ENCODE measurements at places on chromosomes 12 and 14.

DNA sequence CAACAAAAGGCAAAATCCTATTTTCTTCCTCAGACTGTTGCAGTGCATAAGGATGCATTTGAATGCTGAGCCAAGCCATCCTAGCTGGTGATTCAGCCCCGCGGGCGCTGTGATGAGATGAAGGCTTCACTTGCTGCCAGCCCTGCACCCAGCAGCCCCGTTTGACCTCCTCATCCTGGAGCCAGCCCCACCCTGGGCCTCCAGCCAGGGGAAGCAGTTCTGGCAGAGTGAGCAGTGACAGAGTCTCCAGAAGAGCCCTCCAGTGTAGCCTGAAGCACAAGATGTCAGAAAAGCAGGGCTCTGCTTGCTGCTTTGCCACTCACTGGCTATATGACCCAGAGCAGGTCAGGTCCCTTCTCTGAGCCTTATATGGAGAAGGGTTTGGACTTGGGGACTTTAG, 96.2 kb upstream of the HSPB8 start:
- no peak for DNase-seq

DNA sequence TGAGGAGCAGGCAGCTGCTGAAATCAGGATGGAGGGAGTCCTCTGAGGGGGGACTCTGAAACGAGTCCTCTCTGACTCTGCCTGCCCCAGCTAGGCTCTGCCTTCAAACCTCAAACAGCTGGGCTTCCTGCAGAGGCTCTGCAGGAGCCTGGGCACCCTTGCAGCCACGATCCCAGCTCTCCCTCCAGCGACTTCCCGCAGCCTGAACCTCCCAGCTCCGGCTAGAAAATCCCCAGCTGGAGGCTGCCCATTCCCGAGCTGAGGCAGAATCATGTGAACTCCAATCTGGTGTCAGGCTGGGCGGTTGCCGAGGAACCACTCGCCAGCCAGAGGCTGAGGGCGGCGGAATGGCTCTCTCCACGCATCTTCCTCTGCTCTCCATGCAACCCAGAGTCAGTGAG, at the start of gene GPR68:
GPR68 (minus strand) TSS at position 204 of the 401 bp plus-strand sequence. CDS start 9,654 bp downstream, outside the sequence.
- DNase-seq = peak; percentile 57

DNA sequence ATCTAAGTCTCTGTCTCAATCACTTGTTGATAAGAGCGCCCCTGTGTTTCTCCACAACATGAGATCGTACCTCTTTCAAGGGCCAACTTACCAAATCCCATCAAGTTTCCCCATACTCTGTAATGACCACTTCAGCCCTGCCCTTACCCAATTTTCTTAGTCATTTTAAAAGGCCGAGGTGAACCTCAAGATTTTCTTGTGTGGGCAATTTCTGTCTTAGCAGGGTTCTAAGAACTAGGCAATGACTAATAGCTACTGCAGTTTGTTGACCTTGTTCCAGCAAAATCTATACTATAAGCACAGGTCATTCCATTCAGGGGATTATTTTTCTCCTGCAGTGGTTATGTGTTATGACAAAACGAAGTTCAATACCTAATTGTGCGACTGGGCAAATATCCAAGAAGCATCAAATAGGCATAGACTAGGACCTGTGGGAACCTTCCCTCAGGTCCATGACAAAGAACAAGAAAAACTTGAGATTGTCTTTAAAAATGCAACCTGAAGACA, 359.8 kb downstream of the PCNX1 start:
- DNase-seq = no peak

DNA sequence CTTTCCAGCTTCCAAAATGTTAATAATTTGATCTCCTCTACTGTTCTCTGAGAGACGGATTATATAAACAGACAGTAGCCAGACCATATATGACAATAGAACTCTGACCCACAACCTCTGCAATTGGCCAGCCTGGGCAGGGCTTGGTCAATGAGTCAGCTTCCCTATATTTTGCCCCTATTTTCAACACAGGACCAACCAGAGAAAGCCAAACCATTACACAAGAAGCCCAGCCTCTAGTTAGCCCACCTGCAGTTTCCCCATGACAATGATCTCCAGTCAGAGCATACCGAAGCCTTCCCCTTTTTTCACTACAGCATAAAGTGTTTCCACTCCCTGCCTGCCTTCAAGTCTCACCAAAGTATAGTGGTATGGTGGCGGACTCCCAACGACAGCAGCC, 7.6 kb upstream of the EXD2 start:
- DNase-seq = peak; percentile 23

- no peak for DNase-seq
Measured at GRCh38 chr12:59472273-59472672, 123.6 kb upstream of the SLC16A7 start.

GRCh38 chr14:37139710-37140109, 32.7 kb downstream of the SLC25A21 start:
- DNase-seq = no peak
